ENCODE measurements at places on chromosomes 13 and 19.

GRCh38 chr19:50835785-50836542 lies 2.6 kb upstream of the KLK15 start:
- peak; percentile 53 for DNase-seq

- no peak for DNase-seq
These were observed 845.8 kb upstream of the SLITRK5 start for GRCh38 chr13:86825410-86825809.

- DNase-seq = no peak
These were observed 10.5 kb downstream of the TULP2 start for GRCh38 chr19:48887861-48888612.

- no peak for DNase-seq
These were observed 8.9 kb downstream of the ZNF805 start for GRCh38 chr19:57249329-57249728.

GRCh38 chr19:35114353-35115176 lies 1.1 kb upstream of the FXYD3 start:
- peak; percentile 56 for DNase-seq

DNA sequence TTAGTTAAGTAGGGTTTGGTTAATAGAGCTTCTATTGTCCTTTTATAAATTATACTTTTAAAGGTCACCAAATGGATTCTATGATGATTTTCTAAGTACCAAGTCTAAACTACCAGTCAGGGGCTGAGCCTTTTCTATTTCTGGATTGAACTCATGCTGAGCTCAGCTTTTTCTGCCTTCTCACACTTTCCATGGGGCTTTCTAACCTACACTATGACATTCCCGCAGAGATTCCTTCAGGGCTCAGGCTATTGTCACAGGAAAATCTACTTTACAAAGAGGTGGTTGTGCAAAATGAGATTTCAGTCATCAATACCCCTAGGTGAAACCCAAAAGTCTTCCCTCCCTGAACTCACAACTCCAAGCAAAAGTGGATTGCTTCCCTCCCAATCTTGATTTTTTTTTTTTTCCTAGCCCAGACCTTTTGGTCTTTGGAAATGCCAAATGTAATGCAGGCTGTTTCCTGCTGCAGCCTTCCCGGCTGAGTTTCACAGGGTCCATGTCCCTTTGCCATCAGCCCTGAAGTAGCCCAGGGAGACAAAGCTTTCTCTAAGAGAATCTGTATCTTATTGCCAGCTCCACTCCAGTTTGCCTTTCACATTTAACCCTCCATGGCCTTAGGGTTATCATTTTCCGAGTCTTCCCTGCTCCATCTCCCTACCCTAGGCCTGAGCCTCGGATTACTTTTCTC lies 13.6 kb downstream of the C13orf42 start:
- DNase-seq = no peak
